ENCODE measurements at places on chromosomes 13 and 19.

GRCh38 chr19:18416778-18417249, 2.4 kb upstream of the SSBP4 start:
- DNase-seq, result peak; percentile 37

- DNase-seq, result no peak
Observed at GRCh38 chr13:91115776-91116175, 231.7 kb upstream of the MIR17HG start.

- no peak for DNase-seq
Observed at GRCh38 chr19:48543121-48543710, 8.8 kb upstream of the SULT2B1 start.

DNA sequence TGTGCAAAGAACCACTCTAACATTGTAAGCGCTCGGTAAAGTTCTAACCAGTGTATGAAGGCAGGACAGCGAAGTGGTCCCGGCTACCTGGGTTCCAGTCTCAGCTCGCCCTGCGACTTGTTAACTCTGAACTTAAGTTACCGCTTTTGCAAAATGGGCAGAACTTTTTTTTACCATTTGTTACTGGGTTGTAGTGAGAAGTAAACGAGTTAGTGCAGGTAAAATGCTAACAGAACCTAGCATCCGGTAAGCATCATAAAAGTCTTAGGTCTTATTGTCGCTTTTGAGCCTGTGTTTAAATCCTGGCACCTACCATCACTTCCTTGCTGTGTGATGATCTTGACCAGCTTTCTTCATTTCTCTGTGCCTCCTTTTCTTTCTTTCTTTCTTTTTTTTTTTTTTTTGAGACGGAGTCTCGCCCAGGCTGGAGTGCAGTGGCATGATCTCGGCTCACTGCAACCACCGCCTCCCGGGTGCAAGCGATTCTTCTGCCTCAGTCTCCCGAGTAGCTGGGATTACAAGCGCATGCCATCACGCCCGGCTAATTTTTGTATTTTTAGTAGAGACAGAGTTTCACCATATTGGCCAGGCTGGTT, 734 bp upstream of the TRMT1 start:
- DNase-seq, result no peak

DNA sequence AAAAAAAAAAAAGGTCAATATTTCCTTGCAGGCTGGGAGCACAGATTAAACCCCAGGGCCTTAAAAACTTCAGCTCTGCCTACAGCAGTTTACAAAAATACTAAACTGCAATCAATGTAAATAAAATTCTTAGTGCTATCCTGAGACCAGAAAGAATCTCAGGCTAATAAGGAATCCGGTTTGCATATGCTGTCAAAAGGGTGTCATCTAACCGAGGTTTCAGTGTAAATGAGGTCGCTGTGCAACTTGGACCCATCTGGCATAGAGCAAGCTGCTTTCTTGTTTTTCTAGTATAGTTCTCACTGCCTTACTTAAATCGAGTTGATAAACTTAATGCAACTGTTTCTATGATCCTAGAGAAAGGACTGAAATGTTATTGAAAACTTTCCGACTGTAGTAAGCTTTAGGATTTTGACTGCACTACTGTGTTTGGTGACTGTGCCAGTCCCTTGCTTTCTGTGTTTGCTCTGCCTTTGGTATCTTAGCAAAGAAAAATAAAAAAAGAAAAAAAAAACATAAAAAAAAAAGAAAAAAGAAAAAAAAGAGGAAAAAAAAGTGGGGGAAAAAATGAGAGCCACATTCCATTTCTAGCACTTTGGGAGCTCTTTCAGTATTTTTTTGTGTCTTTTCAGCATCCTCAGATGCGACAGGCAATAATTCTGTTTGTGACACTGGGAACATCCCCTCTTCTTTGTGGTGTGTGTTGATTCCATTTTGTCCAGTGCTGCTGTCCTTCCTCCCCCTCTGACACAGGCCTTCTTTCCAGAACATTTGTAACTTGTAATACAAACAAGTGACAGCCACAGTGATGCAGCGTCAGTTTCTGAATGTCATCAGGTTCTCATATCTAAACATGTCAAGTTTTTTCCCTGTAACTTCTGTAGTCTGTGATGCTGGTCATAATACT, 340.5 kb downstream of the ZNF536 start:
- DNase-seq, result no peak

GRCh38 chr13:81106348-81106747, 765.4 kb upstream of the SPRY2 start:
- no peak for DNase-seq

GRCh38 chr13:41312176-41312500, 1.1 kb downstream of the NAA16 start:
- DNase-seq, result peak; percentile 71

GRCh38 chr13:110876609-110877008, 38.3 kb downstream of the ANKRD10 start:
- no peak for DNase-seq

GRCh38 chr19:44738603-44739558, 9.6 kb upstream of the BCL3 start:
- no peak for DNase-seq

DNA sequence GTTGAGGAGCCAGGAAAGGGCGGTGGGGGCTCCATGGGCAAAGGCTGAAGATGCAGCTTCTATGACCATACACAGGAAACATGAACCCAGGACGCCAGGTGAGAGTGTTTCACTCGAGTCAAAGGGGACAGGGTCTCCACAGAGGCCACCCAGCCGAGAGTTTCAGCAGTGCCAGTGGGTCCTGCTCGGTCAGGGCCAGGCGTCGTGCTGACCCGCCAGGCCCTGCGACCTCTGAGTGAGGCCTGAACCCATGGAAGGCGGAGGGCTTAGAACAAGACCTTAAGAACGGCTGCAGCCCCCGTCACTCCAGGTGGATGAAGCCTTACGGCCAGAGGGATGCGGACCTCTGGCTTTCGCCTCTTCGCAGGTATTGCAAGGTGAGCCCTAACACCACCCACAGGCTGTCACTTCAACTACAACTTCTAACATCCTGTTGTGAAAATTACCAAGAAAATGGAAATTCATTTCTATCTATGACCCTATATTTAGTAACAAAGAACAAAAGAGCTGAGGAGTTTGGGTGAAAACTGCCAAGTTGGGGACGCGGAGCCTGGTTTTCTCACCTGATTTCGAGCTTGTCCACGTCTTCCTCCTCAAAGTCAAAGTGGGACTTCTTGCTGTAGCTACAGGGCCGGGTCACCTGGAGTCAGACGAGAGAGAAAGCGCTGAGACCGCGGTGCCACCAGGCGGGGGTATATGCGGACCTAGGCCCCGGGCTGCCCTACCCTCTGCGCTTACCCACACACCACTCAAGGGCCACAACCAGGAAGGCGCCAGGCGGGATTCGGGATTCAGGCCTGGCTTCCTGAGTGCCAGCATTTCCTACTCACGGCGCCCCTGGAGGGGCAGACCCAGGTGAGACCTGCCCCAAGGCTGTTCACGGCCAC, 50.1 kb upstream of the C13orf46 start:
- DNase-seq, result no peak

- no peak for DNase-seq
Observed at GRCh38 chr13:106028911-106029310, 506.6 kb downstream of the EFNB2 start.

Data from NCI-H526 treated with DMSO at 0.1 percent for 48 hours (cell line).